ENCODE measurements at places on chromosomes 6 and 20.

- no peak for DNase-seq
Observed at GRCh38 chr20:7378864-7379605, 561.2 kb downstream of the HAO1 start.

- DNase-seq: no peak
Observed at GRCh38 chr6:164753517-164753916, 555.9 kb downstream of the C6orf118 start.

GRCh38 chr20:11676630-11677287 is 240.9 kb upstream of the BTBD3 start:
- DNase-seq: no peak

DNA sequence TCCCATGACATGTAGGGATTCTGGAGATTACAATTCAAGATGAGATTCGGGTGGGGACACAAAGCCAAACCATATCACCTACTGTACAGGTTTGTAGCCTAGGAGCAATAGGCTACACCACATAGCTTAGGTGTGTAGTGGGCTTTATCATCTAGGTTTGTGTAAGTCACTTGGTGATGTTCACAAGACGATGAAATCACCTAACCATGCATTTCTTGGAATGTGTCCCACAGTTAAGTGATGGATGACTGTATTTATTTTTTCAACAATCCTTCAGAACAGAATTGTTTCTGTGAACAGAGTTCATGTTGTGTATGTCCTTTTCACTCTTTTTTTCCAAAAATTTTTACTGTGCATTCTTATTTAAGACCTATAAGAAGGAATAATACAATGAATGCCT is 76.1 kb downstream of the DTD1 start:
- DNase-seq: no peak

DNA sequence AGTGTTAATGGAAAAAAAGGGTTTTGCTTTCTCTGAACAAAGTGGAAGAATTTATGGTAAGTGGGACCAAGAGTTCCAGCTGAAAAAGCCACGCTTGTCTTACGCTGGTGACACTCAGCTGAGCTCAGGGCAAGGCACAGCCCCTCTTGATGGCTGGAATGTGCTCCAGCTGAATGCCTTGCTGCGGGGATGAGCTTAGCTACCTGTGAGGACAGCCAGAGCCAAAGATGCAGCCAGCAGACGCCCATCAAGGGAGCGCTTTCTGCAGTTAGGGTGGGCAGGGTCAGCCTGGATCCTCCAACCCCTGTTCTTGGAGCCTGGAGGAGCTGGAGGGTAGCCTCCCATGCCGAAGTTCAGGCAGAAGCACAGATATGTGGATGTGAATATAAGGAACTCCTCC is 191.4 kb downstream of the SCP2D1 start:
- DNase-seq: no peak

- DNase-seq: no peak
Observed at GRCh38 chr6:92196325-92196724, 1223.0 kb downstream of the EPHA7 start.

GRCh38 chr6:42453654-42454427 is 2.1 kb upstream of the TRERF1 start:
- no peak for DNase-seq

- DNase-seq: no peak
Observed at GRCh38 chr6:125950293-125950692, 6.3 kb upstream of the HINT3 start.

- DNase-seq: no peak
Observed at GRCh38 chr6:76418560-76419223, 346.2 kb upstream of the IMPG1 start.

GRCh38 chr6:111487661-111488060 is 4.6 kb upstream of the REV3L start:
- DNase-seq: no peak

DNA sequence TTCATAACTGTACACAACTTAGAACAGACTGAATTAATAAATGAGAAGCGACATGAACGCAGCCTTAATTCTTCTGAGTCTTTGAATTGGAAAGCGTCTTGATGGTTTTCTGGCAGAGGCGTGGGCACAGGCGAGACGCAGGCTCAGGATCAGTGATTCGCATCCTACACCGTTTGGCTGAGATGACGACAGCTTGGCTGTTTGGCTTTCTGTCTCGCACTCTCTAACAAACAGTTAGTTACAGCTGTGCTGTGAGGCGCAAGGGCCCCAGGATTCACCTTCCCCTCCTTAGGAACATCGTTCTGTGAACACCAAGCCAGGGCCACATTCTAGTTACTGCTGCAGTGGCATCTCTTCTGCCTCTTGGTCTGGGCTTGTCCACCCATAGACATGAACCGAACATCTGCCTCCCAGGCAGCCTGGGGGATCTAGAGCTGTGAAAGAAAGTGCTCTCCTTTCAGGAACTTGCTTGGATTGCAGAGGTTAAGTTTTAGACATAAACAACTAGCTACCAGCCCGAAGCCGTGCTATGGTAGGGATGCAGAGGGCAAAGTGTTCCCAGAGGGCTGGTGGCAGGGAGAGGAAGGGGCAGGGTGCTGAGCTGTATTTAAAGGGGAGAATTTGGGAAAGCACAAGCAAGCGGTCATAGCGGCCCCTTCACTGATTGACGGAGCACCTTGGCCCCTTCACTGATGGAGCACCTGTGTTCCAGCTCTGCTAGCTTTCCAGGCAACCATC is 49.6 kb downstream of the TCP11 start:
- DNase-seq: no peak

GRCh38 chr6:17469006-17469832 is 75.8 kb downstream of the CAP2 start:
- DNase-seq: no peak

- no peak for DNase-seq
Observed at GRCh38 chr6:156767603-156768467, 9.3 kb upstream of the ARID1B start.

GRCh38 chr6:139519571-139520031 is 145.2 kb upstream of the CITED2 start:
- DNase-seq: no peak

GRCh38 chr20:61723529-61724257 is 342.0 kb downstream of the TAF4 start:
- no peak for DNase-seq

- no peak for DNase-seq
Observed at GRCh38 chr20:58670102-58670501, 19.0 kb downstream of the STX16 start.

GRCh38 chr20:40651151-40651550 is 37.9 kb downstream of the MAFB start:
- DNase-seq: no peak

GRCh38 chr6:2848851-2849250 is 7.2 kb upstream of the SERPINB1 start:
- DNase-seq: peak; percentile 41

- DNase-seq: no peak
Observed at GRCh38 chr6:75450903-75451302, 42.7 kb downstream of the FILIP1 start.
